ENCODE measurements at places on chromosomes 4 and X.

GRCh38 chr4:152763796-152764195 lies 15.7 kb downstream of the TIGD4 start:
- no peak for DNase-seq

- no peak for DNase-seq
Observed at GRCh38 chrX:70398899-70399298, 24.2 kb upstream of the GDPD2 start.

GRCh38 chr4:110988722-110989121 lies 365.8 kb upstream of the PITX2 start:
- no peak for DNase-seq

DNA sequence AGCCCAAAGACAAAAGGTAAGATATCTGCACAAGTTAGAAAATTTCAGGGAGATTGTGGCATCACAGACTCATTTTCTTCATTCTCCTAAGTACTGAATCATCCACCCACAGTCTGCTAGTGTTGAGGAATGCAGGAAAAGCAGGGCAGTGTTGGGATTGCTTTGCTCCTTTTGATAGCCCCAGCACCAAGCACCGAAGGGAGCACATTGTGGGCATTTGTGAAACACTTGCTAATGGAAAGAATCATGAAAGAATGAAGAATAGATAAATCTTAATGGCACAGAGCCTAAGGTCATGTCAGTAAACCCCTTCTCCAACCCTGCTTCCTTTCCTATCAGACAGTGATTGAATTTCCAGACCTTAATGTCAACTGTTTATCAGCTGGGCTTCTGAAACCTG lies 103.1 kb upstream of the GPRIN3 start:
- no peak for DNase-seq

- peak; percentile 47 for DNase-seq
Observed at GRCh38 chr4:6641164-6641970, 882 bp downstream of the MRFAP1 start.

DNA sequence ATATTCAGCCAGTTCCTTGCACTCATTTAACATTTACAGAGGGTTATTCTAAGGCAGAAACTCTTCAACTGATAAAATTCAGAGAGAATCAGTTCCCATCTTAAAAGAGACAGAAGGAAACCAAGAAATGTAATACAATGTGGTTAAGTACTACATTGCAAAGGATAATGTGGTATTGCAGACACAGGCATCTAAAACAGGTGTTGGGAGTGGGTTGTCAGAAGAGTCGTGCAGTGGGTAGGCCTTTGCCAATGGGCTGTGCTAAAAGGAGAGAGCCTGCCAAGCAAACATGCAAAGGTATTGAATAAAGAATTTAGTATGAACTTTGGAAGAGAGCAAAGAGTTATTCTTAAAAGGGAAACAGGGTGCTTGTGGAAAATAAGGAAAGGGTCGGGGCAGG lies 1044.4 kb upstream of the DIAPH2 start:
- no peak for DNase-seq

DNA sequence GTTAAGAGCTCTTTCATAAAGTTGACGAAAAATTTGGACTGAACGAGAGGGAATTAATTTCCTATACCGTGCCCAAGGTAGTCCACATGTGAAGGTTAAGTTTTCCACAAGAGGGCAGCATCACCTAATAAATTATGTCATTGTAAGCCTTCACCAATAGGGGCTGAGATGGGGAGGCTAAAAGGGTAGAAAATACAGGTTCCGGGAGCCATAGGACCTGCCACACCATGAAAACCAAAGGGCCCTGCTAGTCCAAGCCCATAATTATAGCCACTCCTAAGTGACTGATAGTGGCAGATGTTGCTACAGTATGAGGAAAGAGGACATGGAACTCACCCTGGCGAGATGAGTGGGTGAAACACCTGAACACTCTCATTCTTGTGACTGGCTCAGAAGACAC lies 122.2 kb downstream of the SHROOM4 start:
- DNase-seq, result peak; percentile 20

DNA sequence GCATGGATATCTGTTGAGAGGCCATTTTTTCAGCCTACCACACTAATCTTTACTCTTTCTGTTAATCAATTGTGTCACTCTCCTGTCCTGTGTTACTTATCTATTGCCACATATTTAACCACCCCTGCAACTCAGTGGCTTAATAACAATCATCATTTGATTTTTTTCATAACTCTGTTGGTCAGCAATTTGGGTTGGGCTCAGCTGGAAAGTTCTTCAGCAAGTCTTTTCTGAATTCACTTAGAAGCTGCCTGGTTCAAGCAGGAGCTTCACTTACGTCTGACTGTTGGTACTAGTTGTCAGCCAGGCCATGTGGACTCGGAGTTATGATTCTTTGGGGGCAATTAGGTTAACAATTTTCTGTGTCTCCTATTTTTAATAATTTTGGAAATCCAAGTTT lies 50.1 kb downstream of the CPE start:
- no peak for DNase-seq

DNA sequence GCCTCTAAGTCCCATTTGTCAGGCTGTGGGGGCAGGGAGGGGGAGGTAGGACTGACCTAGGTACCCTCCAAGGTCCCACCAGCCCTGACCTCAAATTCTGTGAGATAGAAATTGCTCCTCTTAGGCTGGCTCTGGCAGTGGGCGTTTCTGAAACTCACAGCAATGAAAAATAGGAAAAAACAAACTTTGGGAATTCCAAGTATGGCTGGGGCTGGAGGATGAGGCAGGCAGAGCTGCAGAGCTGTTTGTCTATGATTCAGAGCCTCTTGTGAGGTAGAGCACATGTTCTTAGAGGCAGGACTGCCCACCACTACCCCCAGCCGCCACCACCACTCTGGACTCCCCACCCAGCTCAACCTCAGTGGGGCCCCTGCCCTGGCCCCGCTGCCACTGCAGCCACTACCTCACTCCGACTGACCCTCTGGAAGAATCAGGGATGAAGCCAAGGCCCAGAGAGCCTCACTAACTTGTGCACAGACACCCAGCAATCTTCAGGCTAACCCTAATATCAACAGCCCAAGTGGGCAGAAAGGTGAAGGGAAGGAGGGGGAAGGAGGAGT lies 98.2 kb downstream of the PJA1 start:
- no peak for DNase-seq

DNA sequence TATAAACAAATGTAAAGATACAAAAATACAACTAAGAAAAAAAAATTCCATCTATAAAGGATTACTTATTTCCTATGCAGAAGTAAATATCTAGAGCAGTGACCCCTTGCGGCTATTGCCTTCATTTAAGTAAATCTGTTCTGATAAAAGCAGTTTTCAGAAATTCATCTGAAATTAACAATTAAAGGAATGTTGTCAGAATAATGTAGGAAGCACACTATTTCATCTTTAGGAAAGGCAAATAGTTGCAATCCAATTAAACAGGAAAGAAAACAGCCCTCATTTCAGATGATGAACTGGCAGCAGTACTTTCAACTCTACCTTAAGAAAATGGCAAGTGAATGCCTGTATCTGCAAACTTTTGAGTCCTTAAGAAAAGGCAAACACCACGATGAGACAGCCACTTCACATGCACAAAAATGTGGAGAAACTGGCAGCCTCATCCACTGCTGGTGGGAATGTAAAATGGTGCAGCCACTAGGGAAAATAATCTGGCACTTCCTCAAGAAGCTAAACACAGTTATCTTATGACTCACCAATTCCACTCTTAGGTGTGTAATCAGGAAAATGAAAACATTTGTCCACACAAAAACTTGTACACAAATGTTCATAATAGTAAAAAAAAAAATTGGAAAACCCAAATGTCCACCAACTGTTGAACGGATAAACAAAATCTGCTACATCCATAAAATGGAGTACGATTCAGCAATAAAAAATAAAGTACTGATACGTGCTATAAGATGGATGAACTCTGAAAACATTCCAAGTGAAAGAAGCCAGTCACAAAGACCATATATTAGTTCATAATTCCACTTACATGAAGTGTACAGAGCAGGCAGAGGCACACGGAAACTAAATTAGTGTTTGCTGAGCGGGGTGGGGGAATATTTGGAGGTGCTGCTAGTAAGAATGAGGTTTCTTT lies 2.0 kb upstream of the THAP9 start:
- no peak for DNase-seq

DNA sequence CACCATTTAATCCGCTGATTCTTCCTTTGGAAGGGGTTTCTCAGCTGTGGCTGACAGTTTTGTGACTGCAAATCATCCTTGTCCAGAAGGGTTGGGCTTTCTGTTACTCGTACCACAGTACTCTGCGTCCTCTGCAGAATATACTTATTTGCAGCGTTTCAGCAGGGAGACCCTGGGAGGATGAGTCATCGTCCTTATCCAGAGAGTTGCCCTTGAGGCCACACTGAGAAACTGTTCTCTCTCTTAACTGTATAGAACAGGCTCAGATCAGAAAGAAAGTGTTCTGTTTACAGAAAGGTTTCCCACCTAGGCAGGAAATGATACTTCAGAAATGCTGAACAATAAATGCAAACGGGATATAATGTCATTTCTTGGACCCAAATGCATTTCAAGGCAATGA lies 47.8 kb upstream of the DDX53 start:
- DNase-seq, result no peak

DNA sequence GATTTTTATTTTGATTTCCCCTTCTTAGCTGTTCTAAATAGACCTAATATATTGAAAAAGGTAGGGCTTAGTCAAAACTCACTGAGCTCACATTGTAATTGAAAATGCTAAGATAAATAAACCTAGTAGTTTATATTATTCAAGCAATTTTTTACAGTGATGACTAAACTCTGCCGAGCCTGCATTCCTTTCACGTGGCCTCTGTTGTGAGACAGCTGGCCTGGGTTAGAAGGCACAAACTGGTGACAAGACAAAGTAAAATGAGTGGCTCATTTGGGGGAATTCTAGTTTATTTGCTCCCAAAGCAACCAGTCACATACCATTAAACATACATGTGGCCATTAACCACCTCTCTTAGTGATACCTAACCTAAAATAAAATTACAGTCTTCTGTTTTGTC lies 169.4 kb upstream of the TEX13C start:
- DNase-seq, result no peak

- no peak for DNase-seq
Observed at GRCh38 chr4:5545271-5545670, 163.1 kb downstream of the EVC2 start.

DNA sequence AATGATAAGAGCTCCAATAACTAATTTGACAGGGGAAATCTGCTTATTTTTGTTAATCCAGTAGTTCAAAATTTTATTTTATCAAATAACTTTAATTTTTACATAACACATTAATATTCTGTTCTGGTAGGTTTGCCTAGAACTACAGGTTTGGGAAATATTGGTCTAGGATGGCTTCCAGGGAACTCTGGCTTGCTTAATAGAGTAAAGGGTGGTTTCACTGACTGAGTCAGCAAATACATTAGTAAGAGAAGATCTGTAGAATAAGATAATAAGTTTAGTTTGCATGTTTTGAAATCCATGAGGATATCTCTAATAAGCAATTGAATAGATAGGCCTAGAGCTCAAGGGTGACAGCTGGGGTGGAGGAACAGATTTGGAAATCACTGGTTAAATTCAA lies 500.7 kb downstream of the ZNF674 start:
- no peak for DNase-seq

DNA sequence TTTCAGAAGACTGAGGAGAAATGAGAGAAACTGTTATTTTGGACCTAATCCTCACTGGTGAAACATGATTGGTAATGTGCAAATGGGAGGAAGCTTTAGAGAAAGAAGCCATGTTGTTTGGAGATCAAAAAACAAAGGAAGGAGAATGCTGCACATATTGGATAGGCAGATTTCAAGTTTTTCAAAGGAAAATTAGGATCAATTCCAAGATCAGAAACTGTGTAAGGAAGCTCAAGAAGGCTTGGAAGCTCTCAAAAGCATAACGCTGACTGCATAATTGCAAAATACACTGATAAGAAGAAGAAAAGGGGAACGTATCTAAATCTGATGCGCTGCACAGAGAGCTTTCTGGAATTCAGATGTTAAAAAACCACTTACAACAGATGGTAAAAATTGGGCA lies 34.6 kb downstream of the KLHL15 start:
- no peak for DNase-seq

All from naive B cell (primary cell).